ENCODE measurements at places on chromosomes 5 and 9. TPM values are rescaled to one million over a fixed set of nuclear protein-coding genes. Genes with fewer than 3 reads are reported as not detected.

The EQTN gene
- not detected for total RNA-seq

The INSYN2B gene
- not detected for total RNA-seq

The PRR16 gene
- 4.3 TPM for total RNA-seq

DNA sequence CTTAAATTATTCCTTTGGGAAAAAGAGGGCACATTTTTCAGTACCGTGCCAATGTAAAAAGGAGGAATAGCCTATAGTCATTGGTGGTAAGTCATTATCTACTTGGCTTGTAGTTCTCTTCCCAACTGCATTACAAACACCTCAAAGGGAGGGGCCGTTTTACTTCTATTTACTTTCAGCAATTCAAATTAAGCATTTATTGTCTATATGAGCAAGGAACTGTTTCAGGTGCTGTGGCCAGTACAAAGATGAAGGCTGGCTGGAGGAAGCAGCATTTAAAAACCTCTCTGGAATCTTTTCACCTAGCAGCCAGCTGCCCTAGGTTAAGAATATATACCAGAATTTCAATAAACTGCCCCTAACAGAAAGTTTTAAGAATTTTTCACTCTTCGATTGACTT, 48.9 kb downstream of the SEMA6A start:
- no peak for ATAC-seq

GRCh38 chr5:5315068-5315980, 107.2 kb upstream of the ICE1 start:
- ATAC-seq: no peak

GRCh38 chr5:17989036-17989435, 354.8 kb downstream of the TAF11L14 start:
- ATAC-seq: no peak

DNA sequence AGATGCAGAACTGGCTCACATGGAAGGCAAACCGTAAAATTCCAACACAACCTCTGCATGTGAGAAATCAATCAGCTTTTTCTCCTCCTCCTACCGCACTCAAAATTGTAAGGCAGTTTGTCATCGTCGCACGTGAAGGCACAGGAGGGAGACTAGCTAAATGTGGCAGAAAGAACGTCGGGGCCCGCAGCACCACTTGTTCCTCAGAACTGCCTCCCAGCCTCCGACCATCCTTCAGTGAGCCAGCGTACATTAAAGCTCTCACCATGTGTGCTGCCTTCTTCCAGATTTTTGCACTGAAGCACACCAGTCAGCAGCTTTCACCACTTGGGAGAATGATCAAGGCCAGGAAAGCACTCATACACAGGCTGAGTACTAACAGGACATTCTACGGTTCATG, 105.9 kb downstream of the RFX3 start:
- ATAC-seq: no peak

GRCh38 chr9:30459156-30459555, 1925.3 kb upstream of the ACO1 start:
- ATAC-seq: no peak

DNA sequence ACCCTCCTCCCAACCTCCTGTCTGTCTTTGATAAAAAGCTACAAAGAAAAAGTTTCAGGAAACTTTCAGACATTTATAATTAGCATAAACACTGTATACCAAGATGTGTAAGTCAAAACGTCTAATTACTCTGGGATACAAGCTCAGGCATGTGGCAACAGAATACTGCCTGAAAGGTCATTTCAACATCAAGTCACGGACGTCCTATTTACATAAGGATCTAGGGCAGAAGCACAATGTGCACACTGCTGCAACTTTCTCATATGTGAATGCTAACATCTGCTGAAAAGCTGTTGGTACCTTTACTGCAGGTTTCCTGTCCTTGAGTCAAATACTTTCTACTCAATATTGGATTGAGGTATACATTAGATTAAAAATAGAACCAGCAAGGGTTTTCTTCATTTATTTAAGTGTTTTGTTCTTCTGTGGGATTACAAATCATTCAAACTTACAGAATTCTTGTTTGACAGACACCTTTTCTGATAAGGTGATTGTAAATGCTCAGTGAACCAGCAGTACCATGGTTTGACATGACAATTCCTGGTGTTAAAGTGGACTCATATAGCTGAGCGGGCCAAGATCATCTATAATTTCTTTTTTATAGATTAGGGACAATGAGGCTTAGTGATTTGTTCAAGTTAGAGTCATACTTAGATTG, 36.8 kb downstream of the ELL2 start:
- peak; percentile 61 for ATAC-seq

DNA sequence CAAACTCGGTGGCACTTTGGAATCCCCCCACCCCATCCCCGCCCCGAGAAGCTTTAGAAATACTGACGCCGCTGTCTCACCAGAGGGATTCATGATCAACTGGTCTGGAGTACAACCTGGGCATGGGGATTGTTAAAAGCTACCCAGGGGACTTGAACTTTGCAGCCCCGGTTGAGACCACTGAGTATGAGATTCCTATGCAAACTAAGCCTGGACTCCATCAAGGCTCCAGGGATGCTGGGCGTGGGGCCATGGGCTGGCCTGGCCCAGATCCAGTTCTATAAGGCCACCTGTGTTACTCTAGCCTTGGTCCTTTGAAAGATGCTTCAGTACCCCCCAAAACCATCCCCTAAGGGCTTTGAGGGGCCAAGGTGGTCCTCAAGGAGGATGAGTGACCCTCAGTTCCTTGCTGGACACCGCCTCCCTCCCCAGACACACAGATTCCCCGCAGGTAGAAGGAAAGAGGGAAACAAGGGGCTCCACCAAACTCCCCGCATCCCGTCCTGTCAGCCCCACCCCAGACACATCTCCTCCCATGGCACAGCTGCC, 68.5 kb downstream of the MRPL36 start:
- no peak for ATAC-seq

DNA sequence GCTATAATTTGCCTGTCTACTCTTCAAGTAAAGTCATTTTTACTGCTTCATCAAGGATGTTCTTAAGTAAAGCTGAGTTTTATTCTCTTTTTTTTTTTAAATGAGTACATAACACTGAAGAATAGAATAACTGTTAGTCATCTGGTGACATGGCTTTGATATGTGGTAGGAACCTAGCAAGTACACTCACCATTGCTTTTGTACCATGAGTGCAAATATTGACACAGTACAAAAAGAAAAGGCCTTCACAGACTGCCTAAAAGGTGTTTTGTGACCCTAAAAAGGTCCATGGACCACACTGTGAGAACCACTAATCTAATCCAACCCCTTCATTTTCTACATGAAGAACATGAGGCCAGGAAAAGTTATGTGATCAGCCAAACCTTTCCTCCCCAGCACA, 55.0 kb downstream of the ECPAS start:
- ATAC-seq: no peak

DNA sequence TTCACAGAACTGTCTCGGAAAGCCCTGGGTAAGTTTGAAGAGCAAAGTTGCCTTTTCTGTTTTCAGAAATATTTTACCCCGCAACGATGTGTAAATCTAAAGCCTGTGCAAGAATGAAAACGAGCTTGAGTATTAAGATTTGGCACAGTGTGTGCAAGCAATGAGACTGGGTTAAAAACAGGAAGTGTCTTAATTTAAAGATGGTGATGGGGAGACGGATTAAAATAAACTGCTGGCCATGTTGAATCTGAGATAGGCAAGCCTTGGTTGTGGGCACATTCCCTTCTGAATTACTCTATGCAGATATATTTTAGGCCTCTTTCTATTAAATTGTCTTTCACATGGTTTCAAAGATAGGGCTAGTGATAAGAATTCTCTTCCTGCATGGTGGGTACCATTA, 294.2 kb upstream of the DMRT1 start:
- ATAC-seq: no peak

- no peak for ATAC-seq
Observed at GRCh38 chr9:130034570-130034969, 8.4 kb downstream of the FNBP1 start.

GRCh38 chr9:79551994-79552393, 19.8 kb upstream of the TLE4 start:
- ATAC-seq: no peak

DNA sequence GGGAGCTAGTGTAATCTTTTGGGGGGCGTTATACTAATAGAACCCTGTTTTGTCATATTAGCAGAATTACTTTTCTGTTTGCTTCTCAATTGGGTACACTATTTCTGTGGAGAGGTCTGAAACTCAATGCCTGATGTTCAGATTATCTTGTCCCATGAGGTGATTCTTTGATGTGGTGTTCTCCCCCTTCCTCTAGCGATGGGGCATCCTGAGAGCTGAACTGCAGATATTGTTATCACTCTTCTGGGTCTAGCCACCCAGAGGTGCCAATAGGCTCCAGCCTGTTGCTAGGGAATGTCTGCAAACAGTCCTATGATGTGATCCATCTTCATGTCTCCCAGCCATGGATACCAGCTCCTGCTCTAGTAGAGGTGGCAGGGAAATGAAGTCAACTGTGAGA, 233.1 kb upstream of the RASA1 start:
- no peak for ATAC-seq

DNA sequence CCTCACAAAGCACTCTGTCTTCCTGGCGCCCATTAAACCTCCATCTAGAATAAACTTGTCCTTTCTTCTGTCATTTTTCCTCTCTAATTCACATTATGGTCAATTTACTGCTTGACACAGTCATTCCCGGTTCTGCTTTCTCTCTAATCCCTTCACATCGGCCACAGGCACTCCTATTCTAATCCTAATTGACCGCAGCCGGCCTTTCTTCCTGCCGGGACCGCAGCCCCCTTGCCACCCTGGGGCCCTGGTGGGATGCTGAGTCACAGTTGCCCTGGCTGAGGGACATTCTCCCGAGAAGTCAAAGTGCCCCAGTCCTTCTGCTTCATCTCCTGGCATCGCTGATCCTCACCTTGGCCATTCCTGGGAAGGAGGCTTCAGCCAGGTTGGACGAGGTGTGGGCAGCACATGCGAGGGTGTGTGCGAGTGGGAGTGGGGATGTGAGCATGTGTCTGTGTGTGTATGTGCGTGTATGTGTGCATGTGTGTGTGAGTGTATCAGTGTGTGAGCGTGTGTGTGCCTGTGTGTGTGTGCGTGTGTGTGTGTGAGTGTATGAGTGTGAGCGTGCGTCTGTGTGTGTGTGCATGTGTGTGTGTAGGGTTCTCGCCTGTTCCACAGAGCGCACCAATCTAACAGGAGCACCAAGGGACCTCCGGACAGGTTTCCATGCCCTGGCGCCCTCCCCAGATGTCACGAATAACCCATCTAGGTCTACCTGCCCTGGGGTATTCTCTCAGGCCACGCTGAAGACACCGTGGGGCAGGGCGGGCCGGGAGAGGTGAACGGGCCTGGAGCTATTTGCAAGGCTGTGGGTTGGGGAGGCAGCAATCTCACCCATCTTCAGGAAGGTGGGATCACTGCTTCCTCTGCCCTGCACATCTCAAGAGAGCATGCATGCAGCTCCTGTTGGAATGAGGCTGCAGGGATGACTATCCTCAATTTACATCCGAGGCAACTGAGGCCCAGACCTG, 191.2 kb downstream of the PAX5 start:
- ATAC-seq: no peak

DNA sequence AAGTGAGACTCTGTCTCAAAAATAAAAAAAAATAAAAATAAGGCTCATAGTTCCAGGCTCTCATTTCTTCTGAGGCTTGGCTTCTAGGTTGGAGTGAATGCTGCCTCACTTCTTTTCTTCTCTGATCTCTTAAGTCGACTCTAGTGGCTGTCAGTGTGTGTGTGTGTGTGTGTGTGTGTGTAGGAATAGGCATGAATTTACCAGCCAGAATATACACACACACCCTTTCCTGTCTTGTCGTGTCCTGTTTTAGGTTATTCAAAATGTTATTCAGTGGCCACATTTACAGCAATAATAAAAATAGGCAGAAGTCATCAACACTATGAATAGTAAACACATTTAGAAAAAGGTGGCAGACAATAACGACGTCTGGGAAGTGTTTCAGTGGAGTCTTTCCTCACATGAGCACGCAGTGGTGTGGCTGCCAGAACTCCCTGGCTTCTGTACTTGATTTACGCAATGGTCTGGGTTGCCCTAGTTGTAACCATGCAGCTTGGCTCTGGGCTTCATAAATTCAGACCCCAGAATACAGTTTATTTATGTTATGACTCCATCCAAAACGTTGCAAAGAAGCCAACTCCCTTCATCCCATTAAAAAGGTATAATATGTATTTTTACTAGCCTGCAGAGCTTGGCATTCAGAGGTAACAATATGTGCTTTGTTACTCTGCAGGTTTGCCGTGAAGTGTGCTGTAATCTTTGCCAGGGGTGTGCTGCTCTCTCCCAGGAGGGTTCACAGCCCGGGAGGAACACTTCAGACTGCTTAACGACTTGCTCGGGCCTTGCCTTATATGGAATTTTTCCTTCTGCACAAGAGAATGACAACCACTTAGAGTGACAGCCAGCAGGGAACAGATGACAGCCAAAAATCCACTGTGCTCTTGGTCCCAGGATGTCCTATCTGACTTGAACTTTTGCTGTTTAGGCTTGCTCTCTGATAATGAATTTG, 34.4 kb upstream of the PALM2AKAP2 start:
- peak; percentile 94 for ATAC-seq

DNA sequence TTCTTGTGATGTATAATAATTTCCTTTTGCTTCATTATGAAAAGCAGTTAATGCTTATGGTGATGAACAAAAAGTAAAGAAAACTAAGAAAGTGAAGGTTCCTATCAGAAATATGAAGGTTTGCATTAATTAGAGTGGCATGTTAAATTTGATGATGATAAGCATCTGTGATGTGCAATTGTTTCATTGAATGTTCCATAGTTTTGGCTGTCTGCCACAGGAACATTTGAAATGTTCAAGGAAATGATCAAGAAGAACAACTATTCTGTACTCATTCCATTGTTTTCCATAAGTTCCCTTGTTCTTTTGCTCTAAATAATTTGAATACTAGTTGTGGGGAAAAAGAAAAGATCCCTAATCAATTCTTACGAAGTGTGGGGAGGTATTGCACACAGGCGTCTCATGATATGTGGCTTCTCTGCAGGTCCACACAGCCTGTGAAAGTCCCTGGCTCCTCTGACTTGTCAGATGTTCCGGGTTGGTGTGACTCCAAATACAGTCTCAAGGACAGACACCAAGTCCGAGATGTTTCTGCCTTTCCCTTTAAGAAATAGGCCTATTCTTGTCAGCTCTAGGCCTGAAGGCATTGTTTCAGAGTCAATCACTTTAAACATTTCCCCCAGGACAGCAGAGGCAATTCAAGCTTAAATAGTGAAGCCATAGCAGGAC, 152.6 kb upstream of the MAST4 start:
- ATAC-seq: no peak

DNA sequence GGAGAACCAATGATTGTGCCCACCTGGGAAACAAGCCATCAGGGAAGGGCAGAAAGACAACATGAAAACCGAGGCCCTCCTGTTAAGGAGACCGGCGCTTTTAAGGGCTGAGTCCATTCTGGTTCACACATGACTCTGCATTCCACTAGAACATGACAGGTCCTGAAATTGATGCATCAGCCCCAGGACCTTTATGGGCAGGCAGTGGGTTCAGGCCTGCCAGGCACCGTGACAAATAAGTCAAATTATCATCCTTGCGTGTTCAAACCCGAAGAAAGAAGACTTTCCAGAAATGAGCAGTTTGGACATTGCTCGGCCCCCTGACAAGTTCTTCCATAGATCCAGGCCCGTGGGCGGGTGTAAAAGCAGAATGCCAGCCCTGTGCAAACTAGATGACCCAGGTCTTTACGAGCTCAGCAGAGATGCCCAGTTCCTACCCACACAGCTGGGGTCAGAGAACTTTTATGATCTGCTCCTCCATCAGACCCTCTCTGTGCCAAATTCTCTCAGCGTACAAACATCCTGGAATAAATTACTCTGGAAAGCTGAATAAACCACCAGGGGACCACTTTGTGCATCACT, 295.5 kb upstream of the WWC1 start:
- no peak for ATAC-seq

All from gastroesophageal sphincter (tissue), 4 donors.